ENCODE measurements at places on chromosomes 12 and 14.

DNA sequence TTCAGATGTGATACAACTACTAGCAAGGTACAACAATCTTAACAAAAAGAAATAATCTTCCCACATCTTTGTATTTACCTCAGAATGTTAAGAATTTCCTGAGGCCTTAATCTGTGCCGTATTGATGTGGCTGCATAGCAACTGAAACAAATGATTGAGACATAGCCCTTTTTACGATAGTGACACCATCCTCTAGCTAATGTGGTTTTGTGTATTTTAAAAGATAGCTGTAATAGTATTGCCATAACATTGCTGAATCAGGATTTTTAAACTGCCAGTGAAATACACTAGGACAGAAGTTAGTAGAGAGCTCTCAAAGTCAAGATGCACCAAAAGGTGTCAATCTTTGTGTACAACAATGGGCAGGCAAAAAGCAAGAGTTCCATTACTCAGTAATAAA is 11.9 kb downstream of the NPAS3 start:
- no peak for DNase-seq

DNA sequence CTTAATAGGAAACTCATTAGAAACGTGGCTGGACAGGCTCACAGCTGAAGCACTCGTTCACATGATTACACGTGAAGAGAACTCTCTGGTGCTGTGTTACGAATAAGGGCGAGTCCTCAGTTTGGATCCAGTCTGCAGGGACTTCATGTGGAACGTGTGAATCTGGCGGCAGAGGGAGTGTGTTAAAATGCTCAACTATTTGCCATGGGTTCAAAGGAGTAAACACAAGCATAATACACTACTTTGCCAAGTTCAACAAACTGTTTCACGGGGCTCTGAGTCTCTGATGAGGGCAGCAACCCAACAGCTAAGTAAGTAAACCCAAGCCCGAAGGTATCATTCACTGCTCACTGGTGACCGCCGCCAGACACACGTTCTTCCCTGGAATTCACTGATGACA is 42.4 kb downstream of the NUAK1 start:
- no peak for DNase-seq

GRCh38 chr14:58637391-58638230 is at the start of gene DACT1:
DACT1 (plus strand) TSS chr14:58637962; CDS start chr14:58638203, 241 bp downstream.
- peak; percentile 88 for DNase-seq

DNA sequence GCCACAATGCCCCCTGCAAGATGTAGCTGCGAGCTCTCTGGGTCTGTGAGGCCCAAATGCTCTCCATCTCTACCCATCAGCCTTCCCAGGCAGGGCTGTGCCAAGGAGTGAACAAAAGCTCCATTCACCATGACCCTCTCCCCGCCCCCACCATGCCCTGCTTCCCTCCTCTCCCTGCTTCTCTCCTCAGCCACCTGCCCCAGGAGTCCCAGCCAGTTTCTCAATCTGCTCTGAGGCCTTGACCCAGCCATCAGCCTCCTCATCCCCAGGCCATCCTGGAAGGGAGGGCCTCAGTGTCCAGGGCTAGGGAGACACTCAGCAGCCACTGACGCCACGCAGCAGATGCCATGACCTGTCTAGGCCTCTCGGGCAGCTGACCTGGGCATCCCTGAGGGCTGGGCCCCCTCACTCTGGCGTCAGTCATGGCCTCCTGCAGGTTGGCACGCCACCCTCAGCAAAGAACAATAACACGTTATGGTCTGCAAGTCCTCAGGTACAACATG is 8.5 kb upstream of the KRT5 start:
- no peak for DNase-seq

- DNase-seq, result no peak
Observed at GRCh38 chr12:128205758-128206157, 61.2 kb upstream of the TMEM132C start.

DNA sequence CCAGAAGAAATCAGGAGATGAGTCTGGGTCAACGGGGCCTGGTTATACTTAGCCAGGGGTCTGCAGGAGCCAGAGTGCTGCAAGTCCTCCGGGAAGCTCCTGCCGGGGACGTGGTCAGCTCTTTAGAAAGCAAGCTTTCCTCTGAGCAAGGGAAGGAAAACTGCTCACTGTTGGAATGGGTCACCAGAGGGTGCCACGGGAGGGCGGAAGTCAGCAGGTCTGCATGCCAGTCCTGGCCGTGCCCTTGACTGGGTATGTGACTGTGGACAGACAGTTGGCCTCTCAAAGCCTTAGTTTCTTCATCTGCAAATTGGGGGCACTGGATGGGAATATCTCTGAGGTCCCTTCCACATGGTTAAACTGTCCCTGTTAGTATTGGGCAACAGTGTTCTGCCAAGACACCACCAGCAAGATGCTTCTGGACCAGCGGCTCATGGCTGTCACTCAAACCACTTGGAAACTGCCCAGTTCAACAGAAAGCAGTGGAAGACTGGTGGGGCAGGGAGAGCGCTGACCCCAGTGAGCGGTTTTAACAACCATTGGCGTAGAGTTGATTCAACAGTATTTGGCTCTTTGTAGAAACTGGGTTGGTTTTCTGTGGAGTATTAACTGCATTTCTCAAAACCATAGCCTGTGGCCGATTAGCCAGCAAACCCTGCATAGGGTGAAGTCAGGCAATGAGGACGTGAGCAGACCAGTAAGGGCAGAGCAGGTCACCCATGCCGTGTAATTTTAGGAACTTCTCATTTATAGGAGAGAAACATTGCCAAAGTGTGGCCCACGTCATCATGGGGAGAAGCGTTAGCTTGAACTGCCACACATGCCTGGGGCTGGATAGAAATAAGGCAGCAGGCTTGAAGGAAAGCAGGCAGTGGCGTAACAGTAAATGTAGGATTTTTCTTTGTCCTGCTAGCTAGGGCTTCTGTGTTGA is 163.9 kb upstream of the PRMT8 start:
- no peak for DNase-seq

DNA sequence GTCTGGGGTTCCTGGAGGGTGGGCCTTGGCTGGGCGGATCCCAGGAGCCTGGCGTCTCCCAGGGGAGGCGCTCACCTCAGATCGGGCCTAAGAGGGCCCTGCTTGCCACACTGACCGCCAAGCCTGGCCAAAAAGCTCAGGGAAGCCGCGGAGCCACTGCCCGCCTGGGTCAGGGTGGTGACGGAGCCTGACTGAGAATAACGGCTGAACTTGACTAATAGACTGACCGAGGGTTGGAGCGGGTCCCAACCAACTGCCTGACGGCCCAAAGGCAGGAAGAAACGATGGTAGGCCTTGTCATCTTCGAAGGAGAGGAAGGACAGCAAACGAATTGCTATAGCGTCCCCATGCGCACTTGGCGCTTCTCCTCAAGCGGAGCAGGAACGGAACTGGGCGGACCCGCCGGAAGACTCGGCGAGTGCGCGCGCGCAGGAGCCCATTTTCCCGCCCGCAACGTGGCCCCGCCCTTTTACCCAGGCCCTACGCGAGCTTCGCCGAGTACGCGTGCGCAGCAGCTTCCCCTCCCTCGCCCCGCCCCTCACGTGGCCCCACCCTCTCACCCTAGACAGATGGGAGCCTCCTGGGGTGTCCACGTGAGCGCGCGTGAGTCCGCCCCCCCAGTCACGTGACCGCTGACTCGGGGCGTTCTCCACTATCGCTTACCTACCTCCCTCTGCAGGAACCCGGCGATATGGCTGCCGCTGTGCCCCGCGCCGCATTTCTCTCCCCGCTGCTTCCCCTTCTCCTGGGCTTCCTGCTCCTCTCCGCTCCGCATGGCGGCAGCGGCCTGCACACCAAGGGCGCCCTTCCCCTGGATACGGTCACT is at the start of the genes ERP29 and TMEM116:
TSS of gene ERP29 (plus strand) at position 652 of the 826 bp plus-strand sequence. CDS start at position 692, 40 bp downstream.
TSS of gene TMEM116 (minus strand) at position 391 of the 826 bp plus-strand sequence. CDS start 7,895 bp downstream, outside the sequence.
- DNase-seq, result peak; percentile 98

GRCh38 chr12:124663206-124663605 is 95.8 kb upstream of the NCOR2 start:
- DNase-seq, result no peak

- no peak for DNase-seq
Observed at GRCh38 chr12:112190231-112191025, 65.1 kb downstream of the TRAFD1 start.

DNA sequence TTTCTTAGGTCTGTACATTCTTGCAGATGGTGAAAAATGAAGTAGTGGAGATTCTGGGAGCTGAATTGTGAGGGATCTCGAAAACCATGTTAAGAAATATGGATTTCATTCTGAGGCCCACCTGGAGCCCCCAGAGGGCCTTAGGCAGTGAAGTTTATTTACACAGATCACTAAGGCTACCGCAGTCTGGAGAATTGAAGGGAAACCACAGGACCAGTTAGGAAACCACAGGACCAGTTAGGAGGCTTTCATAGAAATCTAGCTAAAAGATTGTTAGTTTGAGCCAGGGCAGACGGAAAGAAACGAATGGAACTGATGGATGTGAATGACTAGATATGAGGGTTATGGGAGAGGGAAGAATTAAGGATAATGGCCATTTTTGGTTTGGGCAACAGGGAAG is 7.2 kb downstream of the CBLN3 start:
- DNase-seq, result no peak
